ENCODE measurements at places on chromosomes 7 and 10.

- DNase-seq: no peak
Measured at GRCh38 chr7:132941905-132942304, 140.0 kb downstream of the CHCHD3 start.

DNA sequence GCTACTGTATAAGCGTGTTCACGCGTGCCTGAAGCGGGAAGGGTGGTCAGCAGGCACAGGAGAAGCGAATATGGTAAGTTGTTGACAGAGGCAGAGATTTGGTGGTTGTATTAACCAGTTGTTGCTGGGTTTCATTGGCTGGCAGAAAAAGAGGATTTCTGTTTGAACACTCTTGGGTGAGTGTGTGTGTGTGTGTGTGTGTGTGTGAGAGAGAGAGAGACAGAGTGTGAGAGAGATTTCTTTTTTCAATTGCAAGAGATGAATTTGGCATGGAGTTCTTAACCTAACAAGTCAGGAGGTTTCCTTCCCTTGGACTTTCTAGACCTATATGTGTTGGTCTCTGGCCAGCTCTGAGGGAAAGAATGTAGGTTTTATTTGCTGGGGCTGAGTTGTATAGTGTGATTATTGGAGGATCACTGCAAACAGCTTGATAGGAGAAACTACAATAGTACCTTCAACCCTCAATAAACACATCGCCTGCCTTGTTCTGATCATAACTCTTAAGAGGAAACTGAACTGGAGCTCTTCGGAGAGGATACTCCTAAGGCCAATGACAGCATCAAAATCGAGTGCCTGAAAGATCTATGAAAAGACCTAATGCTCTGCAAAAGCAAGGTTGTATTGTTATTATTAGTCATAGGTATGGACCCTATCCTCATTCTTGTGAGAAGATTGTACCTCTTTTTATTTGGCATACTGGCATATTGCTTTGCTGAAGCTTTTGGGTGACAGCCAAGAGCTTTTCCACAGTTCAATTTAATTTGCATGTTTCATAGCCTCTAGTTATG is 1.2 kb downstream of the MCU start:
- DNase-seq: peak; percentile 57

GRCh38 chr7:154299736-154300135 is 247.5 kb downstream of the DPP6 start:
- DNase-seq: no peak

DNA sequence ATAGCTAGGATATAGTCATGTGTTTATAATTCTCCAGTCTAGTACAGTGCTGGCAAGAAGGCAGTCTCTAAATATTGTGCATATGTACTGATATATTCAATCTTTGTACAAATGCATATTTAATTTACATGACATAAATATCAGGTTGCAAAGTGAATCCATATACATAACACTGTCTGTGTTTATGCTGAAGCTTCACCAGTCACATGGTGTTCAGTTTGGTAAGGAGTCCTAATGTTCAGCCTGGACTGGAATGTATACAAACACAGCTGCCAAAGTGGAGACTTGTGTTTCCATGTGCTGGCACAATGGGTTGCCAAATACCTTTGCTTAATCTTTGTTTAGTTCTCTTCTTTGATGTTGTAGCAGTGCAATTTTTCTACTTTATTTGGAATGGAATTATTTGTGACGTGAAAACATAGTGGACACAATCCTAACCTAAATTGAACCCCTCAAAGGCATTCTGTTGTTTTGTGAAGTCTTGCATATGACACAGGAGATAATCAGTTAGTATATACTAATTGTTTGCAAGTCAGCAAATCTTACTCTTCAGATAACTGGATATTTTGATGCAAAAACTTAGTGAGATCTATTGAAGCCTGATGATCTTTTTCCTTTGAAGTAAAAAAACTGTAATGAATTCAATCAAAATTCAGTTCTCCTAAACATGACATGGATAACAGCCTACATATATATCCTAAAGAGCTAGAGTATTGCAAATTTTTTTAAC is 17.3 kb upstream of the ARL4A start:
- DNase-seq: no peak

- no peak for DNase-seq
Measured at GRCh38 chr7:137890449-137890921, 43.7 kb upstream of the DGKI start.

DNA sequence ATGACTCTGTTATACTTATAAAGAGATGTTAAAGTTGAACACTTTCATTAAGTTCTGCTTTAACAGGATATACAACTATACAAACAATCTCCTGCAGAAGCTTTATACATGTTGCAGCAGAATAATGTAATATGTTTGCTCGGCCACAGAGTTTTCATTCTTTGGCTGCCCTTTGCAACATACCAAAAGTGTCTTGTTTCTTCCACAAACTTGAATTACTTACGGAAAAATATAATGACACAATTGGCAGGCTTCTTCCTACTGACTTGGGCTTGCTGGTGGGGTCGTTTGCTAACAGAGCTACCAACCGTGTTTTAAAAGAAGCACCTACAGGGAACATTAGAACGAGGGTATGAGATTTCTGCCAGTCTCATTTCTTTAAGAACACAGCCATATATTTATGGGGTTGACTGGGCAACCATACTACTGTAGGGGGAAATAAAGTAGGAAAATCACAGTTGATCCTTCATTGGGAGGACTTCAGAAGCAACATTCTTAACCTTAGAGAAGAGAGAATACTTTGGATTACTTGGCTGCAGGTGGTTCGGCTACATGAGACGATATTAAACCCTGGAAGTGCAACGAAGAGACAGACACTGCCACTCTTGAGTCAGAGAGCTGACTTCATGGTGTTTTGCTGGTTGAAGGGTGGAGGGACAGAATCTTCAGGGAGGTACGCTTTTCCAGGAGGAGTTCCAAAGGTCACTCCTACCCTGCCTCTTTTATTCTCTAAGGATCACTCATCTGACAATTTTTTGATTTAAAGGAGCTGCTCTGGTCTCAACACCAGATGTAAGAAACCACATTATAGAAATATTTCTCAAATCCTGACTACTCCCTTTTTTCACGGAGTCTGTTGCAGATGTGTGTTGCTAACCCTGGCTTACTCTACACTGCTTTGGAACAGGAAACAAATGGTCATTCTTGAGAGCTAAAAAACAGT is 123.9 kb downstream of the SEMA3C start:
- DNase-seq: no peak

DNA sequence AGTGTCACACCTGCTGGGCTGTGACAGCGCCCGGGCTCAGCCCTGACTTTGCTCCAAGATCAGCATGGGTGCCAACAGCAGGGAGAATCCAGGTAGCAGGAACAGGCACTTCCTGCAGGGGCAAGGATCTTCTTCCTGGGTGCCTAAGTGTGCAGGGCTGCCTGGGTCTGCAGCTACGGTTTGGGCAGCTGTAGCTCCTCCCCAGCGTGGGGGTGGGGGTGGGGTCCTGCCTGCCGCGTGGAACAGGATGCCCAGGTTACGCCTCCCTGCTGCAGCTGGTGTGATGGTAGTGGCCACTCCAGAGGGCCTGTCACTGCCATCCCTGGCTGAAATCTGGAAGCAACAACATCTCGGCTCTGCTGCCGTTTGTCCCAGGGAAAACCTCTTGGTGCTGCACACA is 269.3 kb downstream of the DNAJB6 start:
- DNase-seq: no peak

DNA sequence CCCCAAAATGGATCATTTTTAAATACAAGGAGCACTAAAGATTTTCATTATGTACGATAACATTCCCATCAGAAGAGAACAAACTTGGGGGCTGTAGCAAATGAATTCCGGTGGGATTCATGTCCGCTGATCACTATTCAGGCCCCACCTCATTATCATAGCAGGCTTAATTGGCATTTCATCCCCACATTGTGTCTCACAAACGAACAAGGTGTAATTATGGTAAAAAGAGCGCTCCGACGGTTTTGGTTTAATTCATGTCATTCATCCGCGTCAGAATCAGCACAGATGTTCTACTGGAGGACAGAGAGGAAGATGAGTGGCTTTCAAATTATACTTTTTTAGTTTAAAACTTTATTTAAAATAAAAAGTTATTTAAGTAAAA is 124.7 kb downstream of the MAD1L1 start:
- no peak for DNase-seq

All from ELR (cell line).